ENCODE measurements at places on chromosomes 2 and 18. TPM values are rescaled to one million over a fixed set of nuclear protein-coding genes. Genes with fewer than 3 reads are reported as not detected.

The POMC gene
- total RNA-seq, result not detected

The MATN3 gene
- 0.81 TPM for total RNA-seq

The FAM210A gene
- total RNA-seq, result 12.0 TPM

The SNTG2 gene
- total RNA-seq, result not detected

The RGPD3 gene
- 0.02 TPM for total RNA-seq

The ZDBF2 gene
- total RNA-seq, result 9.1 TPM

Measured in M059J (cell line).